ENCODE measurements at places on chromosomes 2 and 18.

- no peak for DNase-seq
Measured at GRCh38 chr2:40256649-40257048, 195.2 kb downstream of the SLC8A1 start.

- DNase-seq = no peak
Measured at GRCh38 chr2:218125095-218125494, 733 bp upstream of the CXCR2 start.

GRCh38 chr2:126655051-126655450 lies 907 bp upstream of the GYPC start:
- no peak for DNase-seq

DNA sequence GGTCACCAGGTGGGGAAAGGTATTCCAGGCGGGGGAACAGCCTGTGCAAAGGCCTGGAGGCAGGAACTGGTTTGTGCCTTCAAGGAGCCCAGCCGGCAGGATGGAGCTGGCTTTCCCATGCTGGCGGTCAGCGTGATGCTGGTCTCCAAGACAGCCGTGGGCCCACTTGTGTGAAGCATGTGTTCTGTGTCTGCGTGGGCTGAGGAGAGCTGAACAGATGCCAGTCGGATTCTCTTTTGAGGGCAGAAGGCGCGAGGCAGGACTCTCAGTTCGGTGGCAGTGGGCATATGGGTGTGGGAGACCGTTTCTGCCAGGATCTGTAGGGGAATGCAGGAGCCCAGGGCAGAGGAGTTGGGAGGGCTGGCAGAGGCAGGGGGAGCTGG lies 191.6 kb downstream of the TWIST2 start:
- no peak for DNase-seq

DNA sequence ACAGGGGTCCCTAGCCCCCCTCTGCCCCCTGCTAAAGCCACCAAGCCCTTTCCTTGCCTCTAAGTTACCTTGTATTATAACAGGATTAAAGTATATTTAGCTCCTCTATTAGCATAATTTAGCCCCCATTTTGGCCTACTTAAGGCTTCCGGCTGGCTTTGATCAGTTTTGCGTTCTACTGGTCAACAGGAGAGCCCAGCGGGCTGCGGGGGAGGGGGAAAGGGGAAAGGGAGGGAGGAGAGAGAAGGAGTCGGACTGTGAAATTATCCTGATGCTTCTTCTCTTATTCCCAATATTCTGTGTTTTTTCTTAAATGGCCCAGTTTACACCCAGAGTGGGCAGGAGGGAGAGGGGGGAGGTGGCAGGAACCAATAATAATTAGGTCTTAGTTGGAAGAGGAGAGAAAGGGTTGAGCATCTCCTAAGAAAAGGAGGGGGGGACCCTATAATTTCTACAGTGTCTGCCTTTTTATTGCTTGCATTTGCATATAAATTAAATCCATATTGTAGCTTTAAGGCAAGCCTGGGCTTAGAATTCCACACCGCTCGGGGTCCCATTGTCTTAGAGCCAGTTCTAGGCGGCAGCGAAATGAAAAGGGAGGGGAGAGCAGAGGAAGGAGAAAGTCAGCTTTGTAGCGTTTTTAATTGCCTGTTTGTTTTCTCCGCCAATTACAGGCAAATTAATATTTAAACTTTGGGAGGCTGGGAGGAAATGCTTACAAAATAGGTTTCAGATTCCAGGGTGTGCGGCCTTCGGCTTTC lies 39.6 kb downstream of the EN1 start:
- no peak for DNase-seq

- no peak for DNase-seq
Measured at GRCh38 chr2:88429929-88430328, 22.6 kb downstream of the FOXI3 start.

GRCh38 chr18:37334631-37335408 lies 230.8 kb downstream of the CELF4 start:
- DNase-seq = no peak

DNA sequence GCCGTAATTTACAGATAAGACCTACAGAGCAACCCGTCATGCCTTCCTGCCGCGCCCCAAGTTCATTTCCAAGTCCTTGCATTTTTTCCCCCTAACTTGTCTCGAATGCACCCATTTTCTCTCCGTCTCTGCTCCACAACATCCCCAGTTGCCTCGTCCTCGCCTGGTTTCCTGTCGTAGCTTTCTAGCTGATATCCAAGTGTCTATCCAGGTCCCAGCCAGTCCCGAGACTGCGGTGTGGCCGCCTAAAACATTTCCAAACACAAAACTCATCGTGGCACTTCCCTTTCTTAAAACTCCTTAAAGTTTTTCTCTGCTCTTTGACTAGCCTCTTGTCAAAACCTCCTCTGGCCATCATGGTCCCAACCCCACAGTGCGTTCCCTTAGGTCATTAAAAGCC lies 1.2 kb upstream of the BARD1 start:
- no peak for DNase-seq

- DNase-seq = no peak
Measured at GRCh38 chr2:78977661-78978145, 47.8 kb upstream of the REG3G start.

DNA sequence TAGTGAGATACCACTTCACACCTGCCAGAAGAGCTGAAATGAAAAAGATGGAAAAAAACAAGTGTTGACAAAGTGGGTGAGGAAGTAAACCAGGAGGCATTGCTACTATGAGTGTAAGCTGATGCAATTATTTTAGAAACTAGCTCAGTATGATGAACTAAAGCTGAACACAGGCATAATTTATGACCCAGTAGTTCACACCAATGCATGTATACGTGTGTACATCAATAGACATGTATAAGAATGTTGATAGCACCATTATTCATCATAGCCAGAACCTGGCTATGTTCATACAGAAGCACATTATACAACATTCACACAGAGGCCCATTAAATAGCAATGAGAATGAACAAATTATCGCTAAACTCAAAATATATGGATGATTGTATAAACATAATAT lies 83.1 kb upstream of the SPOPL start:
- DNase-seq = no peak

DNA sequence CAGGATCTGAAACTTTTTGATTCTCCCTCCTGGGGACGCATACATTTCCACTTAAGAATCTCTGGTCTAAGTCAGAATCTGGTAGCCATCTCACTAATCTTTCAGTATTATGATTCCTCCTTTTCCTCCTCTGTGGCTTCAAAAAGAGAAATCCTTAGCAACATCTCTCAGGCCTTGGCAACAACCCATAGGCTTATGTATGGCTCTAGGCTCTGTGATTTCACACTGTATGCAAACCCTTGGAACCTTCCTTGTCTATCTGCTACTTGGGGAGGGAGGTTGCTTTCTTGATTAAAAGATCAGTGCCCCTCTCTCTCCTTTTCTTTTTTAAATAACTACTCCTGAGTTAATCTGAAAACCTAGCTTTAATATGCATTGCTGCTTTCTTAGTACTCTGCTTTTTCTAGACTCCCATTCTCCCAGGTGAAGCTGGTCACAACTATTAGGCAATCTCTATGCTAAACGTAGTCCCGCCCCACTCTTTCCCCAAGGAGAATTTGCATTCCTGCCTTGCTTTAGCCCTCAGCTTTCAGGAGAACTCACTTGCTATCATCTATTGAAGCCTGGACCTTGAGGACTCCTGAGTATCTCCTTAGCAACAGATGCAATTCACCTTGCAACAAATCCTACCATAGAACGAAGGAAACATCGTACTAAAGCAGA lies 72.2 kb upstream of the L3MBTL4 start:
- DNase-seq = no peak

GRCh38 chr2:107168141-107168540 lies 282.2 kb upstream of the ST6GAL2 start:
- no peak for DNase-seq

- no peak for DNase-seq
Measured at GRCh38 chr18:54019641-54020040, 204.8 kb downstream of the MBD2 start.

- no peak for DNase-seq
Measured at GRCh38 chr2:15895615-15896469, 44.5 kb upstream of the MYCN start.

GRCh38 chr2:58870704-58871103 lies 629.6 kb upstream of the FANCL start:
- no peak for DNase-seq

DNA sequence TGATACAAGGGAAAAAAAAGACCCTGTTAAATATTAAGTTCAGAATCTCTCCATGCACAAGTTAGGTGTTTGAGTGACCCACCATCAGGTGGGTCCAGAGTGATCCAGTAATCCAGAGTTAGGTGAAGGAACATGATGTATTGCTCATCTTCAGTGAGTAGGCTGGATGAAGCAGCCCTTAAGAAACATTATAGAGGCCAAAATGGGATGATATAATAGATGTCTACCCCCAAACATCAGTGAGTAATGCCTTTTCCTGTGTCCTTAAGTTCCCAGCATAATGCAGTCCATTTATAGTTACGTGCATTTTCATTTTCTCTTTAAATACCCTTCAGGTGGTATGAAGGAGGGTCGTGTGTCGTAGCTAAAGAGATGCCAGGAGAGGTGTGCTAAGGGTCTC lies 89.6 kb downstream of the MAP4K4 start:
- no peak for DNase-seq

DNA sequence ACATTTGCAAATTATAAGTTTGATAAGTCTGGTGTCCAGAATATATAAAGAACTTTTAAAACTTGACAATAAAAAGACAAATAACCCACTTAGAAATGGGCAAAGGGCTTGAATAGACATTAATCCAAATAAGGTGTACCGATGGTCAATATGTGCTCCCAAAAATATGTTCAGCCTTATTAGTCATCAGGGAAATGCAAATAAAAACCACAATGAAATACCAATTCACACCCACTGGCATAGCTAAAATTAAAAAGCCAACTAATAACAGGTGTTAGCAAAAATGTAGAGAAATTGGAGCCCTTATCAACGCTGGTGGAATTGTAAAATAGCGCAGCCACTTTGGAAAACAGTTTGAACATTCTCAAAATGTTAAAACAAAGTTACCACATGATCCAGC lies 79.0 kb upstream of the SCG2 start:
- DNase-seq = no peak

GRCh38 chr18:12038082-12038638 lies 55.5 kb upstream of the ANKRD62 start:
- peak; percentile 56 for DNase-seq

GRCh38 chr18:21960189-21960588 lies 209.2 kb upstream of the GATA6 start:
- DNase-seq = no peak

DNA sequence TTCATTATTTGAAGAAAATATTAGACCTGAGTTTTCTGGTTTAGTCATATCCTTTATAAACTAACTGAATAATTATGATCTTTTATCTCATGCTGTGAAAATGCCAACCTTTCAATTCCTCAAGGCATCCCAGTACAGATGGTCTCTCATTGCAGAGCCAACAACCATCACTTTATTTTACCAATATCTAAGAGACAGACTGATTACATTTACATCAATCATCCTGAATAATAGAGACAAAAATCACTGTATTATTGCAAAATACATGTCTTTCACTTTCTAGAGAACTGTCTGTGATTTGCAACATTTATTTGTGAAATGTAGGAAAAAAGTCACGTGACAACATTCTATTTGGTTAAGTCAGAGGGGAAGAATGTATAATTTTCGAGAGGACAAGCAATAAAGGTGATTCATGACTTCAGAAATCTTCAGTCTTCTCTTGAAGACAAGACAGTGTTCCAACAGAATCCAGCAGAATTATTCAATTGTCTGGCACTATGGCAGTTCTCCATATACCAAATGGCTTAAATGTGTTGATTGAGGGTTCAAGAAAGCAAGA lies 503.6 kb upstream of the SYT4 start:
- DNase-seq = no peak

DNA sequence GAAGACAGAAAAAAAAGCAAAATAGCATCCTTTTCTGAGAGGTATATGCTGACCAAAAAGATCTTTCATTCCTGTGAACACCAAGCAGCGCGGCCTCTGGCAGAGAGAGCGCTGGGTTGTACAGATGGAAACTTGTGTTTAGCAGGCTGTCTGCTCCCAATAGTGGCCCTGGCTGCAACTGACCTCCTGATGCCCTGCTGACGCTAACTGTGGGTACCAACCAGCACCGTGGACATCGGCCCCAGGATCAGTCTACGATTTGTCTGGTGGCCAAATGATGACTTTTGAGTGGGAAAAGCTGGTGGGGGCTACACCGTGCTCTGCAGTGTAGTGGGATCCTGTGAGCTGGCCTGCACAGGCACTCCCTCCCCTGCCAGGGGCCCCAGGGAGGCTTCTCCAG lies 15.7 kb downstream of the COA5 start:
- DNase-seq = no peak

GRCh38 chr2:118179445-118179844 lies 91.2 kb downstream of the INSIG2 start:
- DNase-seq = no peak

DNA sequence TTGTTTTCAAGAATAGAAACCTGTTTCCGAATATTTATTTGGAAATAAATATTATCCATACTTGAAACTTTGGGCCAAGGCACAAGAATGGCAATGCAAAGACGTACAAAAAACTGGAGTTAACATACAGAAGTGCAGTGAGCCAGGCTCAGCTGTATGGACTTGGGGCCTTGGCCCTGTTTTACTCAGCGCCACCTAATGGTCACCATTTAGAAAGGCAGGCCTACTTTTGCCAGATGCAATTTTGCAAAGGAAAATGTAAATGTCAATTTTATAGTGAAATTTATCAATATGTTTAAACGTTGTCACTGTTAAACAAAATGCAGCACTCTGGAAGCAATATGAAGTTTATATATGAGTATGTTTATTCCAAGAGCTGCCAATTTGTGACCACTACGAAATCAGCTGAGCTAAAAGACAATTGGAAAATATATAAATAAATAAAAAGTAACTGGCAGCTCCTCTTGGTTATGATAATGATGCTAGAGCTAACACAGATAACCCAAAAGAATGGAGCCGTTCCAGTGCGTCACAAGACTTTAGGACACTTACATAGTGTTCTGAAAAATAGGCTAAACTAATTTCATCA lies 155.0 kb downstream of the ARHGAP15 start:
- peak; percentile 35 for DNase-seq

- no peak for DNase-seq
Measured at GRCh38 chr2:224882291-224883171, 159.7 kb downstream of the DOCK10 start.

DNA sequence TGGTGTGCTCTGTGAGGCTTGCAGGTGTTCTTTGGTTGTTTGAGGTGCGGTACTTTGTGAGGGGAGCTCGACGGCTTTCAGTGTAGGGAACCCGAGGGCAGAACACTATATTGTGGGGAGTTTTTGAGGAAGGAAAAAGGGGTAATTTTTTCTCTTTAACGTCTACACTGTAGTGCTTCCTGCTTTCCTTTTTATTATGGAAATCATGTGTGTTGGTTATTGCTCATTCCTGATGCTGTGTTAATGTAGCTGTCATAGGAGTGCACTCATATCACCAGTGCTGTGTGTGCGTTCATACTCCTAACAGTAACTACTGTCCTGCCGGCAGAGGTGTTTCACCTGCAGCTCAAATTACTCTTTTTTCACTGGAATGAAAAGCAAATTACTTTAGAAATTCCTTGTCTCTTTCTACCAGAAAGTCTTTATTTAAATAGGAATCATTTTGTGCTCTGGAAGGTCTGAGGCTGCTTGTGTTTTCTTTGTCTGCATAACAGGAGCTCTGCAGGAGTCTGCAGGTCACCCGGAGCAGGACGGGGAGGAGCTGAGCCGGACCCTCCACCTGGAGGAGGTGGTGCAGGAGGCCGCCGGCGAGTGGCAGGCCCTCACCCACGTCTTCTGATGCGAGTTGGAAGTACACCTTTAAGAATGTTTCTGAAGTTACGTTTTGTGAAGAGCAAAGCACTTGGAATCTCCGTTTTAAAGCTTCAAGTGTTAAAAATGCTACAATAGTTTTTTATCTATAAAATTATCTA lies 145.5 kb downstream of the ZNF236 start:
- no peak for DNase-seq
